ENCODE measurements at places on chromosomes 3 and 15. TPM values are rescaled to one million over a fixed set of nuclear protein-coding genes. Genes with fewer than 3 reads are reported as not detected.

- DNase-seq, result no peak
These were observed 156.7 kb downstream of the KLF13 start for GRCh38 chr15:31483053-31483985.

- DNase-seq, result no peak
These were observed 901.9 kb downstream of the OTOL1 start for GRCh38 chr3:162398554-162398953.

The RBP2 gene
- 1.3 TPM for total RNA-seq

DNA sequence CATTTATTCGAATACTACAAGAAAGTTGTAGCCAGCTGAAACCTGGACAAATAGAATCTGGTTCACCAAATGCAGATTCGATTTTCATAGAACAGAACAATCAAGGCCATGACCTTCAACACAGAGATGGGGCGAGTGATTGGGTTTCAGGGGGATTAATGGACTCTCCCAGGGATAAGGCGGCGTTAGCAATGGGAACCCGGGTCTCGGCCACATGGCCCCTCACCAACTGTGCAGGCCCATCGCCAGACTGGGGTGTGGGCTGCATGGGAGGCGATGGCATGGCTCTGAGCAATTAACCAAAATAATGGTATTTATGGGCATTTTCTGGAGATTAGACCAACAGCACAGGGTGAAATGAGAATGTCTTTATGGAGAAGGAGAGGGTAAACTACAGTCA, 34.2 kb downstream of the VGLL4 start:
- no peak for DNase-seq

The GP5 gene
- not detected for total RNA-seq

DNA sequence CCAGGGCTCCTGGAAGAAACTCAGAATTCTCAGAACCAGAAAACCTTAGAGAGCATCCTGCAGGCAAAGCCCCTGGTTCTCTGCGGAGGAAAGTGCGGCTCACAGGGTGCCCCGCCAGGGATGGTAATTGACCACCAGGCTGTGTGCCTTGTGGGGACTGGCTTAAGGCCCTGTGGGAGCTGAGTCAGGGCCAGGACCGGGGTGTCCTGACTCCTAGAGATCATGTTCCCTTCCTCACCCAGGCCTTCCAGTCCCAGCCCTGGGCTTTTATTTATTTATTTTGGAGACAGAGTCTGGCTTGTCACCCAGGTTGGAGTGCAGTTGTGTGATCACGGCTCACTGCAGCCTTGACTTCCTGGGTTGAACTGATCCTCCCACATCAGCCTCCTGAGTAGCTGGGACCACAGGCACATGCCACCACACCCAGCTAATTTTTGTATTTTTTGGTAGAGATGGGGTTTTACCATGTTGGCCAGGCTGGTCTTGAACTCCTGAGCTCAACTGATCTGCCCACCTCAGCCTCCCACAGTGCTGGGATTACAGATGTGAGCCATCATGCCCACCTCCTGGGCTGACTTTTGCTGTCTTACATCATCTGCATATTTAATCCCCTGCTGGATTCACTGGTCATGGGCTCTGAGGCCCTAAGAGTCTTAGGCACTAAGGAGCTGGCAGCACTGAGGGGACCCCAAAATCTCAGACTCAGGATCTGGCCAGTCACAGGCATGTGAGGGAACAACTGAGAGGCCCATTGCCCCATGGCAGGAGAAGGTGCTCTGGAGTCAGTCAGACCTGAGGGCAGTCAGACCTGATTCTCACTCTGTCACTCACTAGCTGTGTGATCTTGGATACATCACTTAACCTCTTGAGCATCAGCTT, 20.4 kb upstream of the LAMP3 start:
- DNase-seq, result no peak

The CILP gene
- total RNA-seq, result 3.5 TPM

The CCR3 gene
- total RNA-seq, result not detected

GRCh38 chr3:195113048-195113447, 157.9 kb downstream of the XXYLT1 start:
- no peak for DNase-seq

GRCh38 chr3:65534805-65535204, 503.9 kb downstream of the MAGI1 start:
- no peak for DNase-seq

- no peak for DNase-seq
These were observed 1.5 kb upstream of the PPP1R2 start for GRCh38 chr3:195544634-195545033.

- DNase-seq, result no peak
These were observed 59.9 kb downstream of the SMAD6 start for GRCh38 chr15:66761726-66762595.

The P2RY12 gene
- 0.92 TPM for total RNA-seq

- DNase-seq, result no peak
These were observed 32.3 kb downstream of the CBLB start for GRCh38 chr3:105836533-105836932.

The ITGA11 gene
- total RNA-seq, result 2.4 TPM

- DNase-seq, result no peak
These were observed 966.0 kb upstream of the SEMA6D start for GRCh38 chr15:46751303-46751702.

DNA sequence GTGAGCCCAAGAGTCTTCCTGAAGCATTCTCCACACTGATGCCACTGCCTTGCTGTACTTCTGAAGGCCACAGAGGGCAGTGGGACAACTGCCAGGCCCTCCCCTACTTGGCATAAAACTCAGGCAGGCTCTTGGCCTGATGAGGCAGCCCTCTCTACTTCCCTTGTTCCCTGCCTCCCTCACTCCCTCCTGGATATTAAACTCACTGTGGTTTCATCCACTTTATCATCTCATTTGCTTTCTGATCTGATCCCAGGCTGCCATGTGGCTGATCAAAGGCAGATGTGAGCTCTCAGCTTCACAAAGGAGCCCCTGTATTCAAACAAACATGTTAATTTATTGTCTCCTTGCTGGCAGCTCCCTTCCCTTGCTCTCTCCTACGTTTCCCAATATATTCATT, 533.5 kb downstream of the IGSF11 start:
- peak; percentile 57 for DNase-seq

The BCL2A1 gene
- total RNA-seq, result 1.8 TPM

DNA sequence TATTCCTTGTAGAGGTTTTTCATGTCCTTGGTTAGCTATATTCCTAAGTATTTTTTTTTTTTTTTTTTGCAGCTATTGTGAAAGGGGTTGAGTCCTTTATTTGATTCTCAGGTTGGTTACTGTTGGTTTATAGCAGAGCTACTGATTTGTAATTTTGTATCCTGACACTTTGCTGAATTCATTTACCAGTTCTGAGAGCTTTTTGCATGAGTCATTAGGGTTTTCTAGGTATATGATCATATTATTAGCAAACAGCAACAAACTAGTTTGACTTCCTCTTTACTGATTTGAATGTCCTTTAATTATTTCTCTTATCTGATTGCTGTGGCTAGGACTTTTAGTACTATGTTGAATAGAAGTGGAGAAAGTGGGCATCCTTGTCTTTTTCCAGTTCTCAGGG, 737.4 kb downstream of the ZNF385D start:
- DNase-seq, result no peak

Data from left colon (tissue), 2 donors.